ENCODE measurements at places on chromosomes 13 and 19. TPM values are rescaled to one million over a fixed set of nuclear protein-coding genes. Genes with fewer than 3 reads are reported as not detected.

The STARD13 gene
- 6.0 TPM for total RNA-seq

The PRSS57 gene
- 0.14 TPM for total RNA-seq

The PNMA8B gene
- 0.02 TPM for total RNA-seq

The ZNF730 gene
- not detected for total RNA-seq

The C19orf85 gene
- total RNA-seq, result not detected

The TMEM221 gene
- total RNA-seq, result 0.28 TPM

The CGB5 gene
- total RNA-seq, result 0.39 TPM

The TMEM91 gene
- total RNA-seq, result 4.6 TPM

The CLEC4G gene
- not detected for total RNA-seq

The C13orf46 gene
- 0.26 TPM for total RNA-seq

The ZNF329 gene
- total RNA-seq, result 2.7 TPM

The RAD23A gene
- 86.0 TPM for total RNA-seq

The ARL11 gene
- not detected for total RNA-seq

The LGALS16 gene
- not detected for total RNA-seq

The KCNC3 gene
- total RNA-seq, result 1.6 TPM

The MADCAM1 gene
- total RNA-seq, result 0.19 TPM

The ZNF507 gene
- total RNA-seq, result 19.2 TPM

The LCP1 gene
- total RNA-seq, result 0.14 TPM

The NLRP5 gene
- total RNA-seq, result 0.07 TPM

The ADM5 gene
- total RNA-seq, result 5.7 TPM

The COX7A1 gene
- not detected for total RNA-seq

The CCNA1 gene
- 0.45 TPM for total RNA-seq

The SIGLEC11 gene
- 0.24 TPM for total RNA-seq

The LGALS4 gene
- total RNA-seq, result 0.53 TPM

The ZNF525 gene
- 0.32 TPM for total RNA-seq

The LILRB4 gene
- total RNA-seq, result not detected

The SIX5 gene
- 26.1 TPM for total RNA-seq

The SELENOW gene
- total RNA-seq, result 149 TPM

The PDE4C gene
- total RNA-seq, result 0.48 TPM

The PTPRH gene
- total RNA-seq, result 4.5 TPM

The CYP4F8 gene
- not detected for total RNA-seq

The TDRD12 gene
- 0.59 TPM for total RNA-seq

The SMIM44 gene
- not detected for total RNA-seq

The ZGLP1 gene
- total RNA-seq, result 1.5 TPM

The OPA3 gene
- 21.3 TPM for total RNA-seq

The NBEA gene
- 2.4 TPM for total RNA-seq

The ZIK1 gene
- total RNA-seq, result not detected

Data from A549 treated with dexamethasone at 1 μM for 4 hours (cell line).